ENCODE measurements at places on chromosomes 7 and 10. TPM values are rescaled to one million over a fixed set of nuclear protein-coding genes. Genes with fewer than 3 reads are reported as not detected.
A peak's percentile ranks its signal among the peaks of the same experiment; 100 is the strongest.

Gene SEMA3E
- not detected for total RNA-seq

Gene UTF1
- not detected for total RNA-seq

Gene MCM10
- total RNA-seq = 28.7 TPM

Gene CCT6A
- 221 TPM for total RNA-seq

Gene NOC3L
- total RNA-seq = 19.8 TPM

Gene OR6V1
- total RNA-seq = not detected

Gene ACTL6B
- total RNA-seq = not detected

Gene EPHB6
- 2.9 TPM for total RNA-seq

GRCh38 chr7:70338015-70338414 is 739.7 kb downstream of the AUTS2 start:
- no peak overlapping the region for H3K4me3 ChIP-seq
- no peak overlapping the region for H3K27ac ChIP-seq
- H3K27me3 ChIP-seq = no peaks in the 10 kb centered on the region
- no peak for DNase-seq
- H3K4me1 ChIP-seq = no peaks in the 10 kb centered on the region
- H3K36me3 ChIP-seq = no peaks in the 10 kb centered on the region

DNA sequence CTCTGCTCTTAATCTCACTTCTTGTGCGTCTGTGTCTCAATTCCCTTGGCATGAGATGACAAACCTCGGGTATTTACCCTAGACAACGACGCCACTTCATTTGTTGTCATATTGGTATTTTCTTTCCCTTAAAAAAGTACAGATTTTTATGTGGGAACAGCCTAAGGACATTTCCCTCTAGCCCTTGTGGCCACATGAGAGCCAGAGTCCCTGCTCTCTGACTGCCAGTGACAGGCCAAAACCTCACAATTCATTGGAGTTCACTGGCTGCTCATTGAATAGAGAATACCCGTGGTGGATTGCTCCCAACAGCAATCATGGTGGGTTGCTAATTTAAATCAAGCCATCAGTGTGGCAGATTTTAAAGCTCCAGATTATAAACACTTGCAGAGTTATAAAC is 191.3 kb upstream of the FAM3C start:
- no peak overlapping the region for H3K4me3 ChIP-seq
- H3K27me3 ChIP-seq = no peaks in the 10 kb centered on the region
- H3K4me1 ChIP-seq = no peaks in the 10 kb centered on the region
- DNase-seq = no peak
- H3K36me3 ChIP-seq = no peaks in the 10 kb centered on the region

DNA sequence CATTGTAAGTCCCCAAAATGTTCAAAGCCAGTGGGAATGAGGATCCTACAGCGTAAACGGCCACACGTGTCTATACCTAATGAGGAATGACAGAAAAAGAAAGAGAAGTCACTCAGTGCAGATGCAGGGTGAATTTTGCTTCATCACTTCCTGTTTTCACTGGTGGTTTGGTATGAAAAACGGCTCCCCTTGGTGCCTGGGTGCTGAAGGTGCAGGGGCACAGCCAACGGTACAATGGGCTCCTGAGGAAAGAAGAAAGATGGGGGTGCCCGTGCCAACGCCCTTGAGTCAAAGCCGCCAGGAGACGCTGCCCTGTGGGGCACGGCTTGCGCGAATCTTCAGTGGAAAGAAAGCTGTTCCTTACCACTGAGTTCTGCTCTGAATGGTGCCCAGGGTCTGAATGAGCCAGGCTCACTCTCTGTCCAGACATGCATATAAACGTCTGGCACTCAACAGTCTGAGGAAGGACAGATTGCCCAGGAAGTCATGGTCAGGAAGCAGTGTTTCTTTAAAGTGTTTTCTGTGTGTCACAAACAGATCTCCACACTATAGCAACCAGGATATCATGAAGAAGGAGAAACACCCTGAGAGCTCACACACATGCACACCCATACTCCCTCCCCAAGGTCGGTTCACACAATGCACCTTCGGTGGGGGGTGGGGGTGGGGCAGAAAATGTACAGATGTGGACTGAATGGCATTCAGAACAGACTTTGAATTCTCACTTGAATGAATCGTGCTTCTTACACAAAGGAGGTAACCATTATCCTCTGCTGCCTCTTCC is 105.8 kb downstream of the ELMO1 start:
- H3K36me3 ChIP-seq = no peaks in the 10 kb centered on the region
- peak; percentile 37 for DNase-seq
- peaks cover 2% of the 10 kb centered on the region for H3K4me1 ChIP-seq
- no peak overlapping the region for H3K4me3 ChIP-seq
- H3K27me3 ChIP-seq = no peaks in the 10 kb centered on the region

DNA sequence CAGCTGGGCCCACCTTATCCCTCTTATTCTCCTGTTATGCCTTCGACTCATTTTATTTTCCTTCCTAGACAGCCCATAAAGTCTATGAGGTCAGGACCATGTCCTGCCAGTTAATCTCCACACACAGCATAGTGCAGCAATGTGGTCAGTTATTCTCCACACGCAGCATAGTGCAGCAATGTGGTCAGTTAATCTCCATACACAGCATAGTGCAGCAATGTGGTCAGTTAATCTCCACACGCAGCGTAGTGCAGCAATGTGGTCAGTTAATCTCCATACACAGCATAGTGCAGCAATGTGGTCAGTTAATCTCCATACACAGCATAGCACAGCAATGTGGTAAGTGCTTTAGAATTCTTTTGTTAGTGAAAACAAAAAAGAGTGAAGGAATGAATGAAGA is 77.8 kb downstream of the TEX36 start:
- H3K27ac ChIP-seq = no peak overlapping the region
- peaks cover 28% of the 10 kb centered on the region for H3K4me1 ChIP-seq
- H3K36me3 ChIP-seq = no peaks in the 10 kb centered on the region
- peak; percentile 21 for DNase-seq
- no peaks in the 10 kb centered on the region for H3K27me3 ChIP-seq

- no peaks in the 10 kb centered on the region for H3K27me3 ChIP-seq
- no peak for DNase-seq
- H3K4me3 ChIP-seq = no peak overlapping the region
- H3K27ac ChIP-seq = no peak overlapping the region
Observed at GRCh38 chr7:71350680-71351079, 218.7 kb downstream of the GALNT17 start.

DNA sequence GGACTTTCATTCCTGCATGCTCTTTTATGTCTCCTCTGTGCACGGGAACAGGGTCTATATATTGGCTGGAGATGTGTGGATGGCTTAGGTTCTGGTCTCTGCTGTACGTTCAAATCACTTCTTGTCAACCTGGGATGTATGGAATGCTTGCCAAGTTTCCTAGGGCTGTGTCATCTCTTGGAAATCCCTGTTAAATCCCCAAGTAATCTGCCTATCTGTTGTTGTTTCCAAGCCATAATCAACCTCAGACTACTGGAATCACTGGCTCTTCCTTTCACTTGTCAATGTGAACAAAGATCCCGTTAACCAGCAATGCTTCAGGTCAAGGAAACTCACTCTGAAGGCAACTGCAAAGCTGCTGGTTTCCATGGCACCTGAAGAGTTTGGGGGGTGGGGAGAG is 93.3 kb upstream of the FAM171A1 start:
- no peak overlapping the region for H3K4me3 ChIP-seq
- no peaks in the 10 kb centered on the region for H3K27me3 ChIP-seq
- DNase-seq = no peak
- H3K4me1 ChIP-seq = peaks cover 4% of the 10 kb centered on the region

DNA sequence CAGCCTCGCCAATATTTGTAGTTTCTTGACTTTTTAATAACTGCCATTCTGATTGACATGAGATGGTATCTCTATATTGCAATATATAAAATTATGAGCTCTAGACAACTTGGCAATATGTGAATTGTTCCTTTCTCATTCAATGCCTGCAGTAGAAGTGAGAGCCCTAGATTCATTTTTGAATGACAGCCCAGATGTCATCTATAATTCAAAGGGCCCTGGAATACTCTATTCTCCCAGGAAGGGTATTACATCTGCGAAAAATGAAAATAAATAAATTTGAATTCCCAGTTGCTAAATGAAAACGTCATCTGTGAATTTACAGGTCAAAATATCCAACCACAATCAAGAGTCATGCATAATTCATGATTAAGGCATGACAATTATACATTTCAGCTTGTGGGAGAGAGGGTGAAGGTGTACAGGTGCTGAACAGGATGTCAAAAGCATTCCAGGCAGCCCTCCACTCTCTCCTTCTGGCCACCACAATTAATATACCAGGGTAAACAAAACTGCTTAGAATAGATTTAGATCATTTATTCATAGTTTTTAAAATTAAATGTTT is 1147.3 kb downstream of the XPNPEP1 start:
- no peak overlapping the region for H3K27ac ChIP-seq
- H3K4me3 ChIP-seq = no peak overlapping the region
- no peaks in the 10 kb centered on the region for H3K27me3 ChIP-seq
- no peaks in the 10 kb centered on the region for H3K4me1 ChIP-seq

GRCh38 chr7:116211006-116211912 is 920 bp downstream of the TES start:
- peak overlapping the region; percentile 79 for H3K4me3 ChIP-seq
- peak; percentile 86 for DNase-seq
- H3K27me3 ChIP-seq = no peaks in the 10 kb centered on the region
- H3K36me3 ChIP-seq = no peaks in the 10 kb centered on the region
- H3K4me1 ChIP-seq = peaks cover 39% of the 10 kb centered on the region

DNA sequence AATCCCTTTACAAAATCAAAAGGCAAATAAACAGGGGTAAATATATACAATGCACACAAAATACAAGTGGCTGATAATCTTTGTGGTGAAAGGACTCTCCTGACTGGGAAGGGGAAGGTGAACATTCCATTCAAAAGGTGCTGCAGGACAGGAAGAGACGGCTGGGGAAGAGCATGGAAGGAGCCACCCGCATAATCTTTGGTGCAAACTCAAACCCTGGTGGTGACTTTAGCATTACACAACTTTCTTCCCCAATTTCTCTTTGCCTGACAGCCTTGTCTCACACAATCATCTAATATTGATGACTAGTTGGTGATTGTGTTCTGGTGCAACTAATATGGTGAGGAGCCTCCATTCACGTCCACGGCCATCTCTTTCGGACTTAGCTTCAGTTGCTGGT is 117.0 kb upstream of the EGFR start:
- peaks cover 9% of the 10 kb centered on the region for H3K27me3 ChIP-seq
- no peak for DNase-seq
- no peaks in the 10 kb centered on the region for H3K36me3 ChIP-seq
- H3K4me1 ChIP-seq = no peaks in the 10 kb centered on the region

- no peaks in the 10 kb centered on the region for H3K4me1 ChIP-seq
- no peak for DNase-seq
- no peaks in the 10 kb centered on the region for H3K27me3 ChIP-seq
Observed at GRCh38 chr7:83941300-83941699, 253.3 kb downstream of the SEMA3A start.

GRCh38 chr7:150939466-150939865 is 38.7 kb downstream of the KCNH2 start:
- no peak overlapping the region for H3K4me3 ChIP-seq
- H3K27ac ChIP-seq = no peak overlapping the region
- peaks cover 6% of the 10 kb centered on the region for H3K27me3 ChIP-seq
- no peaks in the 10 kb centered on the region for H3K36me3 ChIP-seq
- no peak for DNase-seq

- no peak overlapping the region for H3K4me3 ChIP-seq
- peaks cover 14% of the 10 kb centered on the region for H3K4me1 ChIP-seq
- H3K27ac ChIP-seq = no peak overlapping the region
- H3K36me3 ChIP-seq = no peaks in the 10 kb centered on the region
- no peak for DNase-seq
Observed at GRCh38 chr7:34841326-34841725, 183.3 kb downstream of the NPSR1 start.

DNA sequence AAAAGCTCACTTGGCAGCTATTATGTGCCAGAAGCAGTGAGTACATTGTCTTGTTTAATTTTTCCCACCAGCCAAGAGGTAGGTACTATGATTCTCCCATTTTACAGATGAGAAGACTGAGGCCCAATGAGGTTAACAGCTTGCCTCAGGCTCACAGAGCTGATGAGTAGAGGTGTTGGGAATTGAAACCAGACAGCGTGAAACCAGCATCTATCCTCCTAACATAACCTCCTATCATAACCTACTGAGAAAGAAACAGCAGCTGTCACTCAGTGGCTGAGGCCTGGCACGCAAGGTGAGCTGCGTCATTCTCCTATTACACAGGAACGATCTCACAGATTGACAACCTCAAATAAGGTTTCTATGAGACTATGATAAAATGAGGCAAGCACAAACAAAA is 6.2 kb downstream of the PYROXD2 start:
- no peaks in the 10 kb centered on the region for H3K4me1 ChIP-seq
- no peak overlapping the region for H3K4me3 ChIP-seq
- no peak for DNase-seq
- H3K27me3 ChIP-seq = no peaks in the 10 kb centered on the region
- H3K27ac ChIP-seq = no peak overlapping the region

DNA sequence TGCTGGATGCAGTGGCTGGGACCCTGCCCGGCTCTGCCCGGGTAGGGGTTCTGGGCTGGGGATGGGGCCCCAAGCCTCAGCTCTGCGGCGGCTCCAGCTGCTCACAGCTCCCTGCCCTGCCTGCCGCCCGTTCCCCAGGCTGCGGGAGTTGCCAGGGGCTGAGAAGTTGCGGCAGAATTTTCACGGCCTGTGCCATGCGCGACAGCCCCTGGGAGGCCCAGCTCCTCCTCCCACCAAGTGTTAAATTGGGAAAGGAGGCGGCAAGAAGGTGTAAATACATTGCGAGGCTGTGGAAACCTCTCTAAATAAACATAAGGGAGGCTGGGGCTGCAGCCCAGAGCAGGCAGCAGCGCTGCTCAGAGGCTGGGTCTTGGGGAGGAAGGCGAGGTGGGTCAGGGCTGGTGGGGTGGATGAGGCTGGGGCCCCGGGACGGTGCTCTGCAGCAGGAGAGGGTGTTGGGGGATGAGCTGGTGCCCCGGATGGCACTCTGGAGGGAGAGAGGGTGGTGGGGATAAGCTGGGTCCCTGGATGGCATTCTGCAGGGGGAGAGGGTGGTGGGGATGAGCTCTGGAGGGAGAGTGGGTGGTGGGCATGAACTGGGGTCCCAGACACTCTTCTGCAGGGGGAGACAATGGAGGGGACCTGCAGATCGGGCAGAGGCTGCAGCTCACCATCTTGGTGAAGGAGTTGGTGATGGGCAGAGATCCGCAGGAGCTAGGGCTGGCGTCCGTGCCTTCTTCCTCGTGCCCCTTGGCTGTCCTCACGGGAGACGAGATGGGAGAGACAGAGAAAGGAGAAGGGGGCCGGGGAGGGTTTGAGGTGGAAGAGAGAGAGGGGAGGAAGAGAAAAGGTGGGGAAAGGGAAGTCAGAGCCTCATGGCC is 85.5 kb upstream of the GNA12 start:
- H3K4me1 ChIP-seq = peaks cover 4% of the 10 kb centered on the region
- H3K4me3 ChIP-seq = no peak overlapping the region
- DNase-seq = no peak
- no peak overlapping the region for H3K27ac ChIP-seq
- no peaks in the 10 kb centered on the region for H3K36me3 ChIP-seq

DNA sequence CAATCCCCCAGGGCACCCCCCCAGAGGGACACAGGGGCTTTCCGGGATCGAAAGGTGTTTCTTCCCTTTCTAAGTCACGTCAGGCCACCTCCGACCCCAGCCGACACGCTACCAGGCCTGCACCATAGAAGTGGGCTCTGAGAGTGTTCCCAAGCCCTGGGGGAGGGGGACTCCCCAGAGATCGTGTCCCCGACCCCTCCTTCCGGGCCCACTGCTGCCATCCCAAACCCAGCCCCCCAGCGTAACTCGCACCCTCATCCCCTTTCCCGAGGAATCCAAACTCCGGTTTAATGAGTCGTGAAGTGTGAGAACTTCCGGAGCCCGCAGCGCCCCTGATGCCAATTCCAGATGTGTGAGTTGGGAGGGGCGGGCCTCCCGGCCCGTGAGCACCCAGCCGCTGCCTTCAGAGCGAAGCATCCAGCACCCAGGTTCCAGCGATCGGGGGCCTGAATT is 11.3 kb downstream of the UNCX start:
- H3K4me3 ChIP-seq = no peak overlapping the region

GRCh38 chr7:142357953-142358520 is 100.2 kb upstream of the PRSS58 start:
- no peak overlapping the region for H3K27ac ChIP-seq
- peak; percentile 62 for DNase-seq
- H3K4me1 ChIP-seq = no peaks in the 10 kb centered on the region
- H3K36me3 ChIP-seq = no peaks in the 10 kb centered on the region
- H3K4me3 ChIP-seq = no peak overlapping the region
